ENCODE measurements at places on chromosomes 11 and 22.

DNA sequence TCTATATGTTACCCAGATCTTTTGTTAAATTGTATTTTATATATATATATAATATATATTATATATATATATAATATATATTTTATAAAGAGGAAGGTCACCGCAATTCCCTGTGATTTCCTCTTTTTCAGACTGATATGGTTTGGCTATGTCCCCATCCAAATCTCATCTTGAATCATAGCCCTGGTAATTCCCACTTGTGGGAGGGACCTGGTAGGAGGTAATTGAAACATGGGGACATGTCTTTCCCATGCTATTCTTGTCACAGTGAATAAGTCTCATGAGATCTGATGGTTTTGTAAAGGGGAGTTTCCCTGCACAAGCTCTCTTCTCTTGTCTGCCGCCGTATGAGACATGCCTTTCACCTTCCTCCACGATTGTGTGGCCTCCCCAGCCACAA lies 157.6 kb downstream of the RAB38 start:
- DNase-seq: no peak

DNA sequence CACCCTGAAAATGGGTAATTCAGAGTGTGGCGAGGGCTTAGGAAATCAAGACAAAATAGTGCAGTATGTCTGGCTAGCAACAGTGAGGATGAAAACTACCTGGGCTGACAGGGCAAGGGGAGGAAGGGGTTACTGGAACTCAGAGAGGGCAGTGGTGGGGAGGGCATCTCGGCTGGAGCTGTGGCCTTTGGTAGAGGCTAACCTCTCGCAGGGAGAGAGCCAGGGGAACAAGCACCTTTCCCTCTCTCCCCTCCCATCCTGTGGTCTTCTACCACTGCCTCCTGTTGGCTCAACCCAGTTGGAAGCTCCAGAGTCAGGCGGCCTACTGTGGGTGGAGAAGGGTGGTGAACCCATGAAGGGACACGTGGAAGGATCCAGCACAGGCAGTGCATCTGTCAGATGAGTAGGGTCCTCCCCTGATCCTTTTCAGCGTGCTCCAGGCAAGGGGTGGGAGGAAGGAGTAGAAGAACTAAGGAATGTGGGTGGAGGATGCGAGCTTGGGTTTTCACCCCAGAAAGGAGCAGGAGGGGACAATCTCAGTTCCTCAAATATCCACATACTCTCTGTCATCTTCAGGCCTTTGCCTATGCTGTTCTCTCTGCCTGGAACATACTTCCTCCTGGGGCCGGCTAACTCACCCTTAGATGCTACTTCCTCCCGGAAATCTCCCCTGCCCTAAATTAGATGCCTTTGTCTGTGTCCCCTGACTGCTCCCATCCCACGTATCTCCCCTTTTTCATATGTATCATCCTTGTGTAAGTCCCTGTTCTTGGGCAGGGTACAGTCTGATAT lies 6.2 kb upstream of the KCNE3 start:
- no peak for DNase-seq

- no peak for DNase-seq
Measured at GRCh38 chr11:17188675-17189074, 19.1 kb downstream of the PIK3C2A start.

- DNase-seq: no peak
Measured at GRCh38 chr22:33723915-33724314, 196.4 kb downstream of the LARGE1 start.

DNA sequence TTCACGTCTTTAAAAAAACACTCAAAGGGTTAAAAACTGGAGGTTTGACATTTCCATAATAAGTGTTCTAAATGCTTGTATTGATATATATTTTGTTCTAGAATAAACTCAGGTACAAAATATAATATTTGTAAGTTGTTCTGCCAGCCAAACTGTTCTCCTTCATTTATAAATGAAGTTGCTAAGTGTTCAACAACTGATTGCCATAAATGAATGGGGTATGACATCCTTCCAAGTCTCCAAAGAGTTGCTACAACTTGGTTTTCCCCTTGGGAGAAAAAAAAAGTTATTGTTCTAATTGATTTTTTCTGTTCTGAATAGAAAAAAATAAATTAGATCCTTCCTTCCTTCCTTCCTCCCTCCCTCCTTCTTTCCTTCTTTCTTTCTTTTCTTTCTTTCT lies 65.4 kb upstream of the BLID start:
- DNase-seq: no peak

DNA sequence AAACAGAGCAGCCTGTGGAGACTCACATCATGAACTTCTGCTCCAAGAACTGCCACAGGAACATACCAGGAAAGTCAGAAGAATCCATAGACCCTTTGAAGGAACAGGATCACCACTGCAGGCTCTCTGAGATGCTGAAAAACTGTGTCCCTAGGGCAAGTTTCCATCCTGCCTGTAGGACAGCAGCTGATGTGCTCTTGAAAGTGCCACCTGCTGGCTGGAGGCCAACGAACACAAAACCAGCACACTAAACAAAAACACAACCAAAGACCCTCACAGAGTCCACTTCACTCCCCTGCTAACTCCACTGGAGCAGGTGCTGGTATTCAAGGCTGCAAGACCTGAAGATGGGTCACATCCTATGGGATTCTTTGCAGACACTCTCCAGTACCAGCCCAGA lies 12.0 kb upstream of the NXPE1 start:
- no peak for DNase-seq

DNA sequence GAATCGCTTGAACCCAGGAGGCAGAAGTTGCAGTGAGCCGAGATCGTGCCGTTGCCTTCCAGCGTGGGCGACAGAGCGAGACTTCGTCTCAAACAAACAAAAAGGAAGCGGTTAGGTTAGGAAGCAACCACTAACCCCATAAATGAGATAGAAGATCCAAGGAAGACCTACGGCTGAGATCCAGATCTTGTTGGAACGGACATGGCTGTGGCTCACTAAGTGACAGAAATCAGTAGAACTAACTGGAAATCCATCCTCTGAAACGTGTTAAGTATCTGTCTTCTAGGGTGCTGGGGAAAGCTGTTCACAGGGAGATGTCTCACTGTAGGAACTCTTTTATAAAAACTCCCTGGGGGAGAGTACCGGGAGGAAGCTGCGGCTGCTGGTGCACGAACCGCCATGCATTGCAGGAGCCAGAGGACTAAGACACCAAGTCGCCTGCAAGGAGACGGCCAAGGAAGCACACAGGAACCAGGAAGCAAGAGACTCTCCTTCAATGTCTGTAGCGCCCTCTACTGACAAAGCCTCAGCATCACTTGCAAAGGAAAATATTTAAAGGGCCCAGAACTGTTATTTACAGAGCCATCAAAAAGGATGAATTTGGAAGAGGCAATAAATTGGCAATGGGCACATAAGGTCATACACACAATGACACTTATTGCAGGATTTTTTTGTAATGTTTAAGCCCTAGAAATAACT lies 16.9 kb upstream of the SPTY2D1 start:
- no peak for DNase-seq

- no peak for DNase-seq
Measured at GRCh38 chr11:86275493-86276370, 26.3 kb upstream of the HIKESHI start.

GRCh38 chr11:120375076-120375475 lies 38.9 kb downstream of the ARHGEF12 start:
- DNase-seq: no peak

DNA sequence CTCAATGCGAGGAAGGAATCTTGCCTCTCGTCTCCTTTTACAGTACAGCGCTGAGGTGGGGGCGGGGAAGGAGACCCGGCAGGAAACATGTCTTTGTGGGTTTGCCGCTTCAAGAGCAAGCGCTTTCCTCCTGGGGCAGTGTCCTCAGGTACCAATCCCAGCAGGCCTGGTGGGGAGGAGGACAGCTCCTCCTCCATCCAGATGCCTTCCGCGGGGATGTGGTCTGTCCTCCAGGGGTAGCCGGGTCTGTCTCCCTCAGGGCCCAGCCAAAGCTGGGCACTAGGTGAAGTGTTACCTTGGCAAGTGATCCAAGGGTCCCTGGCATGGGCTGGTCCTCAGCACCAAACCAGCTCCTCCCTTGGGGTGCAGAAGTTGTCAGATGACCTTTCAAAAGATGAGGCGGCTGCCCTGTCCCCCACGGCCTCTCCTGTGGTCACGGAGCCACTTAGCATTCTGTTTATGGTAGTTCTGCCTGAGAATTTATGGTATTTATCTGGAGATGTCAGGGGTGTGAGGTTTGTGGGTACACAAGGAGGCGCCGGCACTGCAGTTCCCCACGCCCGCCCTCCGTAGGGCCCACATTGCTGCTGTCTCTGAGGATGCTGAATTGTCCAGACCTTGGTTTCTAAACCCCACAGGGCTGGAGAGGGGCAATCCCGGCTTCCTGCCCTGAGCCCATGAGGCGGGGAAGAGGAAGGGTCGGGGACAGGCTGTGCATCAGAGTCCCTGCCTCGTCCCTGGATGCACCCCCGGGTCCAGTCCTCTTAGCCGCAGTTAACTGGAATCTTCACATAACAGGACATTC lies 93.5 kb upstream of the ANO1 start:
- DNase-seq: no peak

DNA sequence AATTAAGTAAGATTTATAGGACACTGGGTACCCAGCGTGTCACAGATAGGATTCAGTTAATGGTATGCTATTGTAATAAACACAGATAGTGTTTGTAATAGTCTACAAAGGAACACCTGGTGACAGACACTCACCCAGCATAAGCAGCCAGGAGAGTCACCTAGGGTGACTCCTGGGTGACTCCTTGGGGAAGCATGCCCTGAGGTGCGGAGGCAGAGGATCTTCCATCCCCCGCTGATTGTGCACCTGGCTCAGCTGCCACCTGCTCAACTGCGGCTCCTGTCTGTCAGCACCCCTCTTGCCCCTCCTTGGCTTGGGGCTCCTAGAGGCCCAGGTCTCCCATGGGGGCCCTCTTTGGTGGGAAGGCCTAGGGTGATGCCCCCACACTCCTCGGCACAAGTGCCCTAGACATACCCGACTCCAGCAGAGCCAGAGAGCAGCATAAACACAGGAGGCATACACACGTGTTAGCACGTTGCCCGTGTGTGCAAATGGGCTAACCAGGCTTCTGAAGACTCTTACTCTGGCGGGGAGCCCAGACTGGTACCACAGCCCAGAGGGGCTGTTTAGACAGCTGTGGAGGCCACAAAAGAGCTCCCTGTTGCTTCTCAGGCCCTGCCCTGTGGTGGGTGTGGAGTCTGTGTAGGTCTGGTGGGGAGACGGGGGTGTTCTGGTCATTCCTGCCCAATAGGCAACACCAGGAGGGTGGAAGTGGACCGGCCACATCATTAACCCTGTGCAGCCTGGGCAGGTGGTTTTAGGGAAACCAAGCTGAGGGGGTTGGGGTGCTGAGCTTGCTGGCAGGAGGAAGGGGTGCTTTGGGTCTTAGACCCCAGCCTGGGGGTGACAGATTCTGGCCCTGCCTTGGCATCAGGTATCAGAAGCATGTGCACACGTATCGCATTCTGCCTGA lies 3.0 kb downstream of the INPPL1 start:
- DNase-seq: peak; percentile 64

GRCh38 chr11:47106798-47107411 lies 69.8 kb downstream of the ARFGAP2 start:
- no peak for DNase-seq

DNA sequence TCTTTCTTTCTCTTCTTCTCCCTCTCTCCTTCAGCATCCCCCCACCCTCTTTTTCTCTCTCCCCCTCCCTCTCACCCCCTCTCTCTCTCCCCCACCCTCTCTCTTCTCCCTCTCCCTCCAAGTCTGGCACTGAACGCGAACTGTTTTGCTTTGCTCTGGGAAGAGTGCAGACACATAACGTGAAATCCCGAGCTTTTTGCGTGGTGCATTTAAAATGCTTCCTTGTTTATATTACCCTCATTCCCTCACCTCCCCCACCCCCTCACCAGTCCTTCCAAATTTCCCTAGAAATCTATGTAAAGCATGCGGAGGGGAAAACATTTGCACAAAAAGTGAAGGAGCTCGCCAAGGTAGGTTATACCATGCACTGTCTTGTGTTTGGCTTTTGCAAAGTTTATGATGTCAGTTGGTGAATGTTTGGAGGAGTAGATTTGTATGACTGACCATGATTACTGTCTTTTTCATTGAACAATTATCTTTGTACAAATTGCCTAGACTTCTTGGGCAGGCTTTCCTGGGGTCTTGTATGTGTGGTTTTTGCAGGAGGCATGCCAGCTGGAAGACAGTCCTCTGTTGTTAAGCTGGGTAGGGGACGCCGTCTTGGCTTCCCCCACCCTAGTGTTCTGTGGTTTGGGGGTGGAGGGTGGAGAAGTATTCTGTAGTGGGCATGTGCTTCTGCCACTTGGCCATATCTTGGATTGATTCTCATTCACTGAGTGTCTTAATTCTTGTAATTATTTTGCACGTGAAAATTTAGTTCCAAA lies 123.7 kb upstream of the HSD17B12 start:
- DNase-seq: no peak

DNA sequence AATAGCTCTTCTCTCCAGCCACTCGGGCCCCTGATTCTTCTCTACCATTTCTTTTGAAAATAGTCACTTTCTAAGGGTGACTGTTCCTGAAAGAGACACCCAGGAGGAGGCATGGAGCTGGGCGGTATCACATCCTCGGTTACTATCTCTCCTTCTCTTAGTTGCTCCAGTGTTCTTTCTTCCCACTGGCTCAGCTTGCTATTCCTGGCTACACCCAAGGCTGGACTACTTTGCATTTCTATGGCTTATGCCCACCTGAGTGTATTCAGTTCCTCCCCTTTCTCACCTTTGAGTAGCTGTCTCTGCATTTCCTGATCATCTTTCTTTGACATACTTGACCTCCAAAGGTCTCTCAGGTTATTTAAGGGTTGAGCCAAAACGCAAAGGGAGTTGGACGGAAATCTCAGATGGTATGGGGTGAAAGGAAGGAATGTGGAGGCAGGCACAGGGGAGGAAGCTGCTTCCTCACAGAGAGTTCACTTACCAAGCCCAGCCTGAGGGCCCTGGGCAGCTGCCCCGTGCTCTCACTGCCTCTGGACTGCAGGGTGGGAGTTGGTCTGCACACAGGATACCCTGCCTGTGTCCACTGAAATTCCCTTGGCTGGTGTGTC lies 155.7 kb downstream of the SNX19 start:
- DNase-seq: no peak

DNA sequence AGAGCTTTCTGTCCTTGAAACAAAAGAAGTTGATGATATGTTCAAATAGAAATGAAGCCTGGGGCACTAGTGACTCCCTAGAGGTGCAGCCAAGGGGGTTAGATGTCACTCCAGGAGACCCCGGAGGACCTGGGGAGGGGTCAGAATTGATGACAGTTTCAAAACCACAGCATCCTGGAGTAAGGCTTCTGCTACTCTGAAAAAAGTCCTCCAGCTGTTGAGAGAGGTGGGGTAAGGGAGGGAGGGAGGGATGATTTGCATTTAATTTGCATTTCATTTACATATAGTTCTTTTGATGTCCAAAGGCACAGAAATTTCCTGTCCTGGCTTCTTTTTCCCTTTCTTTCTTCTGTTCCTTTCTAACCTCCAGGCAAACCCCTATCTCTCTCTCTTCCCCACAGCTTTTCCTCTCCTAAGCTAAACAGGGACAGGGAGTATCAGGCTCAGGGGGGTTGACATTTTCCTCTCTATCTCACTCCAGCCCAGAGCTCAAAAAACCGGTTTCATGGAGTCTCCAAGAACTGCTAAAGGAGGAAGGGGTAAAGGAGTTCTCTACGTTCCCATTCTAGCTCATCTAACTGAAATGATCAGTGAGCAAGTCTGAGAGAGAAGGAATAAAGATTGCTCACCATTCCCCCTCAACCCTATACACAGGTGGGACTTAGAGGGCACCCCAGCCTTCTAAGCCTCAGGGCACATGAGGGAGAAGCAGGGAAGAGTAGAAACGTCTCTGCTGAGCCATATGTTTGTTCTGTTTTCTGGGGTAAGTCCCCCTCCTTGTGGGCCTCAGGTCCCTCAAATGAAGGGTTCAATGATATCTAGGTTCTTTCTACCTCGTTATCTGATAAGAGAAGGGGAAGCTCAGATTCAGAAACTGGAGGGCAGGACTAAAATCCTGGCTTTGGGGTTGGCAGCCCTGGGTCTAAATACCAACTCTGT lies 3.5 kb upstream of the POU2F3 start:
- no peak for DNase-seq

GRCh38 chr11:17986711-17987220 lies 26.1 kb downstream of the SERGEF start:
- no peak for DNase-seq

All from coronary artery (tissue), 2 donors.